Mammary epithelial cell (primary cell): ENCODE measurements at places on chromosomes 13 and 19. TPM values are rescaled to one million over a fixed set of nuclear protein-coding genes. Genes with fewer than 3 reads are reported as not detected.
A peak's percentile ranks its signal among the peaks of the same experiment; 100 is the strongest.

The NRTN gene
- not detected in 2 replicates for total RNA-seq

GRCh38 chr13:45385907-45386553 is 32.1 kb downstream of the SLC25A30 start:
- DNase-seq: no peak

The ETFB gene
- 48.3 TPM for total RNA-seq

DNA sequence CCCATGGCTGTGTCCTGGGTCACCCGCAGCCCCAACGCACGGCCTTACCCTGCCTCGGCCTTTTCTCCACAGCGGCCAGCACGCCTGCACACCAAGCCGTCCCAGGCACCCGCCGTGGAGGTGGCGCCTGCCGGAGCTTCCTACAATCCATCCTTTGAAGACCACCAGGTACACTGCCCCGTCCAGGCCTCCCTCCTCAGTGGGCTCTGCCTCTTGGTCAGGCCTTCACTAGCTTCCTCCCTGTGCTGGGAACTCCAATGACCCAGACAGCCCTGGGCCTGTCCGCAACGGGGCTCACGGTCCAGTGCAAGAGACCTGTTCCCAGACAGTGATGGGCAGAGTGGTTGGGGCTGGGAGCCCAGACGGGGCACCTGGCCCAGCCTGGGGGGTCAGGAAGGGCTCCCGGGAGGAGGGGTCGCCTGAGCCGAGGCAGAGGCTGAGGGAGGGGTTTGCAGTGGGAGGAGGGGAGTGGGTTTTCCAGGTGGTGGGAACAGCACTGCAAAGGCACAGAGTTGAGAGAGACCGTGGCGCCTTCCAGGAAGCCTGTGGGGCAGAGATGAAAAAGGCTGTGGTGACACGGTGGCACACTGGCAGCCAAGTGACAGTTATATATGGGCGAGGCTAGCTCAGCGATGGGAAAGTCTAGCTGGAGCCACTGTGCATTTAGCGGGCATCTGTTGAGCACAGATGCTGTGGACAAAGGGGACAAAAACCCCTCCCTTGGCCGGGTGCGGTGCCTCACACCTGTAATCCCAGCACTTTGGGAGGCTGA is 7.3 kb downstream of the NOP53 start:
- no peak for DNase-seq

DNA sequence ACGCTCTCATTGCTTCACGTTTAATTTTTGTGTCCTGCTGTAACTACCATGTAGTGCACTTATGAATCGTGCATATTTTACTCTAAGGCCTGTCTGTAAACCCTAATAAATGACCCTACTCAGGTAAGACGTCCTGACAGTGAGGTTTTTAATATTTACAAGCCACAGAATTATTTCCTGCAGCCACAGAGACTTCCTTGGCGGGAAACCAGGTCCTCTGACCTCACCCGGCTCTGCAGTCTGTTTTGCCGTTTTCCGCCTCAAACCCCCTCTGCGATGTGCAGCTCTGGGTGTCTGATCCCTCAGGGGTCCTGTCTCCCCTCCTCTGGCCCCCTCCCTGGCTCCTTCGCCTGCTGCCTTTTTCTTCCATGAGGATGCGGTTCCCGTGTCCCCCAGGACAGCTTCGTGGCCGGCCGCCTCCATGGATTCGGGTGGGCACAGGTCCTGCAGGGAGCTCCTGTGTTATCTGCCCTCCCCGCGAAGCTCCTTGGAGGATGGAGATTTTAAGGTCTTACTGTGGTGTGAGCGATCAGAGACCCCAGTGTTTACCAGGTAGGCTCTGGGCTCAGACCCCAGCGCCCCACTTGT is 66.3 kb downstream of the MCF2L start:
- no peak for DNase-seq

GRCh38 chr13:65293530-65294198 is 1936.5 kb downstream of the PCDH9 start:
- DNase-seq: no peak

DNA sequence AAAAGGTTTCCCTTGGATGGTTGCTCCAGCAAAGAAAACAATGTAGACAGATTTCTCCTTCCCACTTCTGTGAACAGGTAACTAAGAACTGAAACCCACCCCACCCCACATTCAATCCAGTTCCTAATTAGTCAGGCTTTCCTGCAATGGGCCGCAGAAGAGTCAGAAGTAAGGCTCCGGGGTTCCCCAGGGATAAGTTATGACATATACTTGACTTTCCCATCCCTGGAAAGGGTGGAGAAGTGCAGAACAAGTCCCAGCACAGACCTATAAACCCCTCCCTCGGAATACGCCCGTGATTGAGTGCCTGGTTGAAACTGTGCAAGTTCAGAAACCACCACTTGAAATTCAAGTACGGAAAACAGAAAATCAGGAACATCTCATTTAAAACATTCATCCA is 24.9 kb downstream of the RCBTB2 start:
- peak; percentile 94 for DNase-seq

GRCh38 chr13:75489502-75490263 is 7.7 kb upstream of the TBC1D4 start:
- DNase-seq: peak; percentile 55
